ENCODE measurements at places on chromosomes 16 and 17.
A peak's percentile ranks its signal among the peaks of the same experiment; 100 is the strongest.

- peak; percentile 57 for DNase-seq
Measured at GRCh38 chr17:71392715-71393567, 727.9 kb upstream of the SOX9 start.

GRCh38 chr16:51938861-51939260 is 608.1 kb downstream of the TOX3 start:
- no peak for DNase-seq

GRCh38 chr16:22190081-22190775 is 15.8 kb upstream of the EEF2K start:
- peak; percentile 100 for DNase-seq

- DNase-seq, result no peak
Measured at GRCh38 chr16:70475054-70475871, 20.9 kb downstream of the FCSK start.

DNA sequence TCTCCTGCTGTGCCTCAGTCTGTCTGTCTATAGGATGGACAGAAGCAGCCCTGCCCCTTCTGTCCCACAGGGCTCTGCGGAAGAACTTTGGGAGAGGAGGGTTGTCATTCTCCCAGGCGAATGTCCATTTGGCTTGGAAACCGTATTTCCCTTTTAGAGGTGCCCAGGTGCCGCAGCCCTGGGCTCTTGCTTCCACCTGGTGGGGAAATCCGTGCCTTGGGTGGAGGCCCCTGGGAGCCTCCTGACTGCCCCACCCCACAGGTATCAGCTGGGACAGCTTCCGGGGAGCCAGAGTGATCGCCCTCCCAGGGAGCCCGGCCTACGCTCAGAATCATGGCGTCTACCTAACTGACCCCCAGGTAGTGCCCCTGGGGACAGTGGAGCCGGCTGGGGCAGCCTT is 12.7 kb downstream of the FCSK start:
- no peak for DNase-seq

GRCh38 chr16:17160920-17161431 is 309.8 kb downstream of the XYLT1 start:
- DNase-seq, result no peak

- no peak for DNase-seq
Measured at GRCh38 chr16:14528306-14528705, 101.8 kb downstream of the PARN start.

DNA sequence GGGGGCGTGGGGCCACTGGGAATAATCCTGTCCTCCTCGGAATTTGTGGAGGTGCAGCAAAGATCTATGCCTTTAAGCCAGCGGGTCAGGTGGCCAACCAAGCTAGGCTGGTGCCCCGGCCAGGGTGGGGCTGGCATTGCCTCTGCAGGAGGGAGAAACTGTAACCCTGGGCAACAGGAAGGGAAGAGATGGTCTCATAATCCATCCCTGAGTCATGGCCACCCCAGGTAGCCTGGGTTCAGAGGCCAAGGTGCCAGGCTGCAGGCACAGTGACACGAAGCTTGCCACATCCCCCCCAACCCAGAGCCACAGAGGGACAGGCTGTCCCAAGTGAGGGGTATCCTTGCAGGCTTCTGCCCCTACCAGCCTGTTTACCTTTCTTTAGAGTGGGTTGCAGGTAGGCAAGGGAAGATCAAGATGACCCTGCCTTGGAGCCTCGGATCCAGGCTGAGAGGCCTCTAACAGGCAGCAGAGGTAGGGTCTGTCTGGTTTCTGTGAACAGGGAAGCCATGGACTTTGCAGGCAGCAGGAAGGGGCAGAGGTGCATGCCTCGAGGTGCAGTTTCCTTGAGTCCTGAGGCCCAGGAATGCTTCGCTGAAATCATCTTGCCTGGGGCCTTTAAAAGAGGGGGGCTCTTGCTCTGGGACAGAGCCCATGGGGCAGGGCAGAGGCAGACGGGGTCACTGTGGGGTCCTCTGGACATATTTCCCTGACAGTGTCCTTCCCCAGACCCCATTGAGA is 4.0 kb downstream of the LASP1 start:
- no peak for DNase-seq

DNA sequence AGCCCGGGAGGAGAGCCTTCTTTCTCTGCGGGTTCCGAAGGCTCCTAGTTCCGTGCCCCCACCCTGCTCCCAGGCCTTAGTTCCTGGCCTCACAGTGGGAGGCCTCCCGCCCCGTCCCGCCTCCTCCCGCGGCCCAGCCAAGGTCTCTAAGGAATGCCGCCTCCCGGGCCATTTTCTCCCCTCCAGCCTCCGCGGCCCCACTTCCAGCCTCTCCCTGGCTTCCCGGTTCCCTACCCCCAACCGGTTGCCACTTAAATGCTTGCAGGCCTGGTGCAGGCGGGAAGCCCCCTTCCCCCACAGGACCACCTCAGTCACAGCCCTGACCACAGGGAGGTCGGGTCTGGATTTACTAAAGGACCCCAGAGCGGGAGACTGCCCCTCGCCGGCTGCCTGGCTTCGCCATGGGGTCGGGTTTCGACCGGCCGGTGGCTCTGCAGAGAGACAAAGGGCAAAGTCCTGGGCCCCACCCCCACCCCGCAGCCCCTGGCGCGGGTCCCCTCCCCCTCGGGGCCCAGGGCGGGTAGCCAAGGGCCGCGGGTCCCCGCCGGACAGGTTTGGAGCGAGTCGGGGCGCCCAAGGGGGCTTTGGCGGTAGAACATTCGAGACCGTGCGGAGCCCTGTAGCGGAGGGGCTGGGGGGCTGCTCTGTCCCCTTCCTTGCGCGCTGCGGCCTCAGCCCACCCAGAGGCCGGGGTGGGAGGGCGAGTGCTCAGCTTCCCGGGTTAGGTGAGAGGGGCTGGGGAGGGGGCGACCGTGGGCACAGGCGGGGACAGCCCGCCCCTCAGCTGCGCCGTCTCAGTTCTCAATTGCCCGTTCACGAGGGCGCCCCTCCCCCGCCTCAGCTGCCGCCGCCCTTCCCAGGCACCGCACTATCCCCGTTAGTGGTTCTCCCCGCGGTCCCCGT is 16.4 kb downstream of the IGF2BP1 start:
- DNase-seq, result no peak

DNA sequence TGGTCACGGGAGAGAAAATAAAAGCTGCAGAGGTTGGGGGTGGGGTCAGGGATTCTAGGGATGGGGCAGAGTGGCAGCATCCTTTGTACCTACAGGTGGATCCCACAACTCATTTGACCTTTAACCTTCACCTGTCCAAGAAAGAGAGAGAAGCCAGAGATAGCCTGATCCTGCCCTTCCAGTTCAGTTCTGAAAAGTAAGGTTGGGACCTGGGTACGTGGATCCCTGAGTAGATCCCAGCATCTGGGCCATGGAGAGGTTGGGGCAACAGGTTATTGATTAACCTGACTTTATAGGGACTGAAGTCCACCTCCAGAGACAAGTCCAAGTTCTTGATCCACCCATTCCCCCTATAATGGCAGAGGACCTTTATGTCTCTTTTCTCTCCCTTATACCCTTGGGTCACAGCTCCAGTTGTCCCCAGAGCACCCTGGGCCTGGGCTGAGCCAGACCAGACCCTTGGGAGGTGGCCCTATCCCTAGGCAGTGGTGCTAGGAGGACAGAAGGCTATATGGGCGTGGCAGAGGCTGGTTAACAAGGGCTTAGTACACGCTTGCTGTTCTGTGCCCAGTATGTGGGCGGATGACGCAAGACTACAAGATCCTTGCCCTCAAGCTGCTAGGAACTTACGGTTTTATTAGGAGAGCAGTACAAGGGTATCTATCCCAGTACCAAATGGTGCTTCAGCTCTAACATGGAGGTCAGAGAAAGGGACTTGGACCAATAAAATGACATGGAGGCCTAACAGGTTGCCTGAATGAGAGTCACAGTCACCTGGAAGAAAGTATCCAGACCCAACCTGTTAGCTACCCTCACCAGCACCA is 3.3 kb downstream of the CLDN7 start:
- DNase-seq, result no peak

- no peak for DNase-seq
Measured at GRCh38 chr16:64158941-64159588, 962.8 kb downstream of the CDH11 start.

All from astrocyte of the spinal cord (primary cell).